ENCODE measurements at places on chromosomes 4 and X.

GRCh38 chrX:101362757-101363156, 14.2 kb upstream of the TIMM8A start:
- no peak for DNase-seq

- DNase-seq, result no peak
Measured at GRCh38 chrX:1093586-1094421, 118.6 kb downstream of the CRLF2 start.

GRCh38 chr4:87886083-87886482, 53.3 kb downstream of the MEPE start:
- no peak for DNase-seq

GRCh38 chr4:146072376-146072775, 103.1 kb upstream of the LSM6 start:
- DNase-seq, result no peak

DNA sequence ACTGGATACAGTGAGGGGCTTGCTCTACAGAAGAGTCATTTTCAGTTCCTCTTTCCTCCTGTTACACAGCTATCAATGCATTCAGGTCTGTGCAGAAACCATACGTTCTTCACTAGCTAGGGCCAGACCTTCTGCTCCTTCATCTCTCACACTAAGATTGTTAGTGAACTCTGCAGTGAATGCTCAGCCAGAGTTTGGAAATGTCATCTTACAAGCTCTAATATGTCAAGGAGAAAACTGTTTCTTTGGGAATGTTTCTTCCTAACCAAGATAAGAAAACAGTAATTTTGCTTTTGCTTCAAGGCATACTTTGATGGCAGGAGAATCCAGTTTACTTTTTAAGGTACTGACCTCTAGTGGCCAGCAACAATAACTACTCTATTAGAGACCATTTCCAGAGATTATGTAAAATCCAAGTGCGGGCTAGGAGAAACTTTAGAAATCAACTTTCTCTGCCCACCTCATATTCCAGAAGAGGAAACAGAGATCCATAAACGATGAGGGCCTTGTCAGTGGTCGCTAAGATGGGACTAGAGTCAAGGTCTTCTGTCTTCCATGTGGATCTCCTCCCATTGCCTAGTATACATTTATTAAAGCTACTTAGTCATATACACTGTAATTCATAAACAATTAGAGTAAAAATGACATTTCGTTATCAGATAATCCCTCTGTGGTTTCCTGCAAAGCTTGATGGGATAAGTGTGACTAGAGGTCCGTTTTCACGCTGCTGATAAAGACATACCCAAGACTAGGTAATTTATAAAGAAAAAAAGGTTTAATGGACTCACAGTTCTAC, 12.1 kb upstream of the CC2D2A start:
- no peak for DNase-seq

GRCh38 chr4:136841526-136841925, 690.8 kb downstream of the PCDH18 start:
- DNase-seq, result no peak

GRCh38 chr4:177185579-177185978, 124.1 kb upstream of the NEIL3 start:
- DNase-seq, result no peak

- DNase-seq, result no peak
Measured at GRCh38 chr4:101118617-101119016, 228.7 kb downstream of the PPP3CA start.

GRCh38 chrX:154002215-154002719, 17.4 kb downstream of the IRAK1 start:
- DNase-seq, result peak; percentile 64

- no peak for DNase-seq
Measured at GRCh38 chr4:168695288-168695687, 198.4 kb downstream of the PALLD start.

DNA sequence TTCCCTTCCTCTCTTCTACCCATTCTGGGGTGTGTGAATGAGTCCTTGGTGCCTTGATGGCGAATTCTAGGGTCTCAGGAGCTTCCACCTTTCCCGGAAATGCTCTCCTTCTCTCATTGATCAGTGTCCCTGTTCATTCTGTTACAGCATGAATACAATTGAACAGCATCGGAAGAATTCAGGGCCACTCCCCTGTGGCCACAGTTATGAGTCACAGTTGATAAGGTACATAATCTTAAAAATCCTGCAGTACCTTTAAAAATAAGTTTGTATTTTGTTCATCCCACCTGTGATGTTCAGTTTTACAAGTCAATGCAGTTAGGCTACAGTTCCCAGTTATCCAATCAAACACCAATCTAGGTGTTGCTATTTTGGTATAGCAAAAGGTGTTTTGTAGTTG, 47.3 kb upstream of the FAM9A start:
- DNase-seq, result no peak

DNA sequence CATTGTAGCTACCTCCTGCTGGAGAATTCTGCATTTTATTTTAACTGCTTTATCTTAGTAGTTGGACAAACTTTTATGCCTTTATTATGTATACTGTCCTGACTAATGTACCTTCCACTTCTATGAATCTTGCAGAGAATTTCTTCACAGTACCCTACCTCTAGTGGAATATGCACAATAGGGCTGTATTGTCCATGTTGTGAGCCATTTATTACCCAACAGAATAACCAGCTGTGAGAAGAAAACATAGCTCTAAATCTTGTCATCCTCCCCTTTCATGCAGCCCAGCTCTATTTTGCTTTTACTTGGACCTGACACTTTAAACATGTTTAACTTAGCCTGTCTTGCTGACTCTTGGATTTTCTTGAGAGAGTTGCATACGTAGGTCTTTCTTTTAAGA, 56.2 kb downstream of the MCUB start:
- no peak for DNase-seq

GRCh38 chr4:153593161-153593560, 90.9 kb upstream of the TLR2 start:
- DNase-seq, result no peak

GRCh38 chr4:170990989-170991589, 822.1 kb upstream of the GALNTL6 start:
- DNase-seq, result no peak

All from activated T-cell treated with anti-CD3 and anti-CD28 coated beads, Interleukin-2, amount 50 U/mL, for 72 hours (primary cell).